ENCODE measurements at places on chromosomes 3 and 15.

GRCh38 chr3:151592287-151592686 lies 131.4 kb upstream of the IGSF10 start:
- no peak for DNase-seq

DNA sequence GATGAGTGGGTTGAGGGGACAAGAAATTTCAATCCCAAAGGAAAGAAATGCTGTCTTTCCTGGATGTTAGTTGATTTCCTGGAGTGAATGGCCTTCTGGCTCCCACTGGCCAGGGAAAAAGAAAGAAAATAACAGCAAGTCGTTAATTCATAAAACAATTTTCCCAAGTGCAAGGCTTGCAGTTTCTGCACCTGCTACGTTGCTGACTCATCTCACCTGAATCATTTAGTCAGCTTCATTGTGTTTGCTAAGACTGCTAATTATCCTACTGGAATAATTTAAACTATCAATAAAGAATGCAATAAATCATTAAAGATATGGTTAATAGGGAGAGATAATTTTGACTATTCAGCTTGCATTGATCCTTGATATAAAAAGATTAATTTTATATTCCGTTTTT lies 387.6 kb downstream of the ROBO2 start:
- DNase-seq, result no peak

GRCh38 chr15:90191344-90191687 lies 9.8 kb upstream of the SEMA4B start:
- no peak for DNase-seq

DNA sequence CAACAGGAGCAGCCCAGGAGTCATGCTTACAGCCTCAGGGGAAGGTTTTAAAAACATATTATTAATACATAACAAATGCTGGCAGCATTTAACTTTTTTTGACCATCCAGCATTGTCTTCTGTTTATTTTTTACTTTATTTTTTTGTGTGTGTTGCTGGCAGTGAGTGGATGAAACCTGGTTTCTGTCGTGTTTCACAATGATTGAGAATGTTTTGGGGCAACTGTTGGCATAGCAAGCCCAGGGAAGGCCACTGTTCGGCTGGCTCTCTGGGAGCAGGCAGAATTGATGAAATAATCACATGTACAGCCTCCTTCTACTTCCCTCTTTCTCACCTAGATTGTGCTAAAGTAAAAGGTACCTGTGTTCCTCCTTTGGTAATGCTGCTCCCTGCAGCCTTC lies 190.2 kb downstream of the NR1D2 start:
- DNase-seq, result no peak

- DNase-seq, result no peak
These were observed 20.0 kb upstream of the SLC25A26 start for GRCh38 chr3:66200786-66201185.

DNA sequence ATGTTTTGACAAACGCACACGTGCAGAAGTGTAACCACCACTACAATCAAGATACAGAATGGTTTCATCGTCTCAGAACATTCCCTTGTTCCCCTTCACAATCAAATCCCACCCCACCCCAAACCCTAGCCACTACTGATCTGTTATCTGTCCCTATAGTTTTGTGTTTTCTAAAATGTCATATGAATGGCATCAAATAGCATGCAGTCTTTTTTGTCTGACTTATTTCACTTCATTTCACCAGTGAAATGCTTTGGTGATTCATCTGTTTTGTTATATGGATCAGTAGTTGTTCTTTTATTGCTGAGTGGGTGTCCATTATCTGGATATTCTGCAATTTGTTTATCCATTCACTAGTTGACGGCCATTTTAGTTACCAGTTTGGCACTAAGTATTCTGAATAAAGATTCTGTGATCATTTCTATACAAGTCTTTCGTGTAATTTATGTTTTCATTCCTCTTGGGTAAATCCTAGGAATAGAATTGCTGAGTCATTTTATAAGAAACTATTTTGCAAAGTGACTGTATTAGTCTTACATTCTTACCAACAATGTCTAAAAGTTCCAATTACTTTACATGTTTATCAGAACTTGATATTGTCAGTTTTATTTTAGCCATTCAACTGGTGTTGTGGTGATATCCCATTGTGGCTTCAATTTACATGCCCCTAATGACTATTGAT lies 232.8 kb downstream of the CLSTN2 start:
- DNase-seq, result no peak

GRCh38 chr3:160049565-160049964 lies 60.9 kb downstream of the IL12A start:
- no peak for DNase-seq

DNA sequence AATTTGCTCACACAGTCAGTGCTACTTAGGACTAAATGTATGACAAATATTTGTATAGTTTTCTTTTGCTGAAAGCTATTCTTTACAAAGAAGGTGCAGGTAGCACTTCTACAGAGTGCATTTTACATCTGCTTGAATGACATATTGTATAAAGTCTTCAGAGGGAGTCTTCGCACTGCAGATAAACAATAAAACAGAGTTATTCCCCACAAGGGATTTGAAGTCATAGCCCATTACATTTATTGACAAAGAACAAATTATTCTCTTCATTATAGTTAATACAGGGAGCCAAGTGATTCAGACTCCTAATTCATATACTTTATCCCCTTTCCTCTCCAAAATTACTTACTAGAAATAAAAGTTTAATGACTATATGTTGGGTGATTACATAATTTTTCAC lies 529.7 kb downstream of the EDEM1 start:
- DNase-seq, result no peak

- no peak for DNase-seq
These were observed 21.9 kb downstream of the IL12A start for GRCh38 chr3:160010578-160010977.

GRCh38 chr3:25423780-25424588 lies 4.1 kb upstream of the RARB start:
- no peak for DNase-seq

DNA sequence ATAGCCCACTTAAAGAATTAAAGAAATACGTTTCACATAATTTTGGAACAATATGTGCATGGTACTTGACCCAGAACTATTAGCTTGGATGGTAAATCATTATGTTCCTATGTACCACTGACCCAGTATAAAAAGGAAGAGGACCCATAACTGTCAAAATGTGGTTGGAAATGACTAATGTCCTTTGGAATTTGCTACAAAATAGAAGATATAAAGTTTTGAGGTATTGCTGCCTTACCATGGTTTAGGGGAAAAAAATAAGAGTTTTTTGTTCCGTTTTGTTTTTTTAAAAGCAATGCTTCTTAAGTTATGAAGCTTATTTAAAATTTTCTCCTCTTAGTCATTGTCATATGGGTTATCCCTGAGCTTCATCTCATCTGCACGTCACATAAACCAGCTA lies 15.8 kb upstream of the TFDP2 start:
- DNase-seq, result no peak

DNA sequence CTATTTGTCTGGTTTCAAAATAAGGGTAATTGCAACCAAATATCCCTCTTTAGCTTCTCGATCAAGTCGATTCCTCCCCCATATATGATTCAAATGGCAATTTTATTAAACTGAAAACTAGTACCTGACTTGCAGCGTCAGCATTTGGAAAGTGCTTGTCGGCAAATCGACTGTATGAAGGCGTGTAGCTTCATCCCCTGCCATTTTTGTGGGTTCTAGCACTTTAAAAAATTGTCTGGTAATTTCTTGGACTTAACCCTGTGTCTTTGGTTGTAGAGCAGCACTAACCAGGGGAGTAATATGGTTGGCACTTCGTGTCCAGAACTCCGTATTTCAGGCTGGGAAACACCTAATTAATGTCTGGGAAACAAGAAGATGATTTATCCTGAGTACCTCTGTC lies 573 bp downstream of the MME start:
- DNase-seq, result no peak

- DNase-seq, result no peak
These were observed 809.2 kb downstream of the NAALADL2 start for GRCh38 chr3:175668300-175668699.

DNA sequence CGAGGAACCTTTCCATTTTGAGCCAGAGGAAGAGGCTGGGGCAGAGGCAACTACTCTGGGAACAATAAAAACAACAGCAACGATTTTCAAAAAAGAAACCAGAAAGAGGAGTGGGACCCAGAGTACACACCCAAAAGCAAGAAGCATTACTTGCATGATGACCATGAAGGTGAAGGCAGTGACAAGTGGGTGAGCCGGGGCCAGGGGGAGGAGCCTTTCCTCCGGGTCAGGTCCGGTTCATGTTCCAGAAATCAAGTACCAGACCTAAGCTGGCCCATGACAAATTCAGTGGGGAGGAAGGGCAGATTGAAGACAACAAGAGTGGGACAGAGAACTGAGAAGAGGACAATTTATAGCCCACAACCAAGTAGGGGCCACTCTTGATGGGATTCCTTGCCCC lies 77.2 kb upstream of the STT3B start:
- DNase-seq, result no peak

- no peak for DNase-seq
These were observed 37.1 kb downstream of the P3H2 start for GRCh38 chr3:190083635-190084034.

DNA sequence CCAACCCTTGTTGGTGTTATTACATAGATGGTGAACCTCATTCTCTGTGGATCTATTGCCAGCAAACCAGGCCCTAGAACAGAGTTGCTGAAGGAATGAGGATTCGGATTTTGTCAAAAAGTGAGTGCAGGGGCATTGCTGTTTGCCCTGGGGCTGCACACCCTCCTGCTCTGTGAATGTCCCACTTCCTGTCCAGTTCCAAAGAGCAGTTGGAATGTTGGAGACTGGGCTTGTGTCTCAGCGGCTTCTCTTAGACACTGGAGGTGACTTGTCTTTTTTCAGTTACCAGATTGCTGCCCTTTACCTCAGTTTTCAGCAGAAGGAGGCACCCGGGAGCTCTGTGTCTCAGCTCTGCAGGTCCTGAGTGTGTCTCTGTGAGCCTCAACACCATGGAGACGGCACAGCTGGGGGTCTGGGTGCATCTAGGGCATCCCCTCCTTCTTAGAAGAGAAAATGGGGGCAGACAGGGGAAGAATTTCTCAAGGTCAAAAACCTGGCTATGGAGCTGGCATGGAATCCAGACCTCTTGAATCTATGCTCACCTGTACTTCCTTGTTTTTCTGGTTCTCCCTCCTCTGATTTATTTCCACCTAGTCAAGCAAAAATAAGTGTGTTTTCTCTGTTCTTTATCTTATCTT lies 46.3 kb downstream of the LIMD1 start:
- no peak for DNase-seq

GRCh38 chr3:138187296-138188012 lies at the start of gene ARMC8:
Gene ARMC8 (plus strand): TSS chr3:138187301. CDS start chr3:138187555, 254 bp downstream.
- DNase-seq, result peak; percentile 25

GRCh38 chr3:72152551-72153476 lies 367.9 kb upstream of the PROK2 start:
- DNase-seq, result no peak

GRCh38 chr15:80835336-80835735 lies 56.2 kb downstream of the CEMIP start:
- no peak for DNase-seq

DNA sequence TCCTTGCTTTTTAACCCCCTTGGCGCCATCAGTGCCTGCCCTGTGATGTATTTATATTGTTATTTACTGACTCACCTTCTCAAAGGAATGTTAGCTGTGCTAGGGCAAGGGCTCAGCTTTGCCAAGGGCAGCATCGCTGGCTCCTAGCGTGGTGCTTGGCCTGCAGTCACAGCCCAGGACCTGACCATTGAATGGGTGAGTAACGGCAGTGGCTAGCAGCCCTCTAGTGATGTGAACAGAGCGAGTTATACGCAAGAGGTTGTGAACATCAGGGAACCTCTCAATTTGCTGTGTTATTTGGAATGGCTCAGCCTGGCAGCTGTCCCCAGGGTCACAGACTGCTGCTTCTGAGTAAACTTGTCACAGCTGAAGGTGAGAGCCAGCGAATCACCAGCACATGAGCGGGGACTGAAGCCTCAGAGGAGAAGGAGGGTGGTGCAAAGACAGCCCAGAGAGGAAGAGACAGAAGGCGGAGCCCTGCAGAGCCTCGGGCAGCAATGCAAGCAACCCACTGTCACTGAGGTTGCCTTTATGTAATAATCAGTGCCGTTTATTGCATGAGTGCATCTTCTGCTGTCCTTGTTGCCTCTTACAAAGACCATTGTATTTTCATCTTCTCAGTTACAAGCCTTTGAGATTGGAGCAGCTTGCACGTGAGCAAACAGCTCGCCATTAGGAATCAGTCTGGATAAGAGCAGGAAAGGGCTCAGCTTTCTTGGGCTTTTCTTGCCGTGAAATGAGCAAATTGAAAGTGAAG lies 158.3 kb downstream of the SLCO3A1 start:
- no peak for DNase-seq

DNA sequence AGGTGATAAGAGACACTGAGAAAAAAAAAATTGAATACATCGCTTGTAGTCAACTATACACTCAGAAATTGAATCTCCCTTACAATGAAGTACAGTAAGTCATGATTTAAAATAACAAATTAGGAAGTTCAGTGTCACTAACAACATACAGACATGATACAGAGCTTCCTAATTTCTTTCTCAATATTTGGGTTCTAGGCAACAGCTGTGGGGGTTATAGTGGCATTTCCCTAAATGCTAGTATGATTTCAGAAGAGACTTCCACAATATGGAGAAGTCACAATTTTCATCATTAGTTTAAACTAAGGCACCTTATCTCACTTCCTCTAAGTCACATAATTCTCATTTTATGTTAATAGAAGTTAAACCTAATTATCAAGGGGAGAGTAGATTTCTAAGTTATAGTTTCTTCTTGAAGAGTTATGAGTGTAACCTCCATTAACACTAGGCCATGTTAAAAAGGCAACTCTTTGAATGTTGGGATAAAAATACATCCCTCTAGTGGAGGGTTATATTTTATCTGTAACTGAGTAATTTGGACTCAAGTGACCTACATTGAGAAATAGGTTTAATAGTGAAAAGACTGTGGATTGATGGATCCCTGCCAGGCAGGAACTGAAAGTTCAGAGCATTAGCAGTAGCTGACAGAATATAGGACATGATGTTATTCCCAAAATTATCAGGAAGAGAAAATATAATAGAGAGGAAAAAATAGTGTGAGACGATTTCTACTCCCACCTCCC lies 286.0 kb upstream of the SUCLG2 start:
- DNase-seq, result no peak

DNA sequence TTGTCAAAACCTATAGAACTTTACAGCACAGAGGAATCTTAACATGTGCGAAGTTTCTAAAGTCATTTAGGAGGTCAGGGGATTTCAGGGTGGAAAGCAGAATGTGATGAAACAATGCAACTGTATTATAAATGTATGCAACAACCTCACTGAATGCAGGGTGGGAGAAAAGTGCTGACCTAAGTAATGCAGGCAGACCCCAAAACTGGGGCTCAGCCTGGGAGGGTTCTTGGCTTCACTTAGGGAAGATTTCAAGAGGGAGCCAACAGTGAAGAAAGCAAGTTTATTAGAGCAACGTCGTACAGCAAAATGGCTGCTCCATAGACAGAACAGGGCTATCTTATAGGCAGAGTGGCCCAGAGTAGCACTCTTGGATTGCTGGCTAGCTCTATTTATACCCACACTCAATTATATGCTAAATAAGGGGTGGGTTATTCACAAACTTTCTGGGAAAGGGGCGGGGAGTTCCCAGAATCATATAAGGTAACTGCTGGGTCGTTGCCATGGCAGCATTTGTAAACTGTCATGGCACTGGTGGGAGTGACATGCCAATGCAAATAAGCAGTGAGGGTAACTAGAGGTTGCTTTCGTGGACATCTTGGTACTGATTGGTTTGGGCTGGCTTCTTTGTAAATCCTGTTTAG lies 14.2 kb upstream of the CAND2 start:
- DNase-seq, result no peak
